ENCODE measurements at places on chromosomes 2 and 18.
A peak's percentile ranks its signal among the peaks of the same experiment; 100 is the strongest.

DNA sequence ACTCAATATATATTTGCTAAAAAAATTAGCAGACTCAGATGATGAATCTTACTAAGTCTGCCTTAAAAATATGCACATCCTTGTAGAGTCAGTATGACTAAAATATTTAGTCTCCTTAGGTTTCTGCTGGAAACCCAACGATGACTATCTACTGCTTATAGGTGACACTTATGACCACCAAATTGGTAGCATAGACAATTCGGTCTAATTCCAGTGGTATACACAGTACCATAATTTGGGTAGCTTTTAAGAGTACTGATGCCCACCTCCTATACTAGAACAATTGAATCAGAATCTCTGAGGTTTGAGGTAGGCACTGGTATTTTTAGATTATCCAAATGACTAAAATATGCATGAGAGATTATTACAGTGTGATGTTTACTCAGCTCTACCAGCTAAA lies 740.8 kb upstream of the ZEB2 start:
- no peak for DNase-seq

DNA sequence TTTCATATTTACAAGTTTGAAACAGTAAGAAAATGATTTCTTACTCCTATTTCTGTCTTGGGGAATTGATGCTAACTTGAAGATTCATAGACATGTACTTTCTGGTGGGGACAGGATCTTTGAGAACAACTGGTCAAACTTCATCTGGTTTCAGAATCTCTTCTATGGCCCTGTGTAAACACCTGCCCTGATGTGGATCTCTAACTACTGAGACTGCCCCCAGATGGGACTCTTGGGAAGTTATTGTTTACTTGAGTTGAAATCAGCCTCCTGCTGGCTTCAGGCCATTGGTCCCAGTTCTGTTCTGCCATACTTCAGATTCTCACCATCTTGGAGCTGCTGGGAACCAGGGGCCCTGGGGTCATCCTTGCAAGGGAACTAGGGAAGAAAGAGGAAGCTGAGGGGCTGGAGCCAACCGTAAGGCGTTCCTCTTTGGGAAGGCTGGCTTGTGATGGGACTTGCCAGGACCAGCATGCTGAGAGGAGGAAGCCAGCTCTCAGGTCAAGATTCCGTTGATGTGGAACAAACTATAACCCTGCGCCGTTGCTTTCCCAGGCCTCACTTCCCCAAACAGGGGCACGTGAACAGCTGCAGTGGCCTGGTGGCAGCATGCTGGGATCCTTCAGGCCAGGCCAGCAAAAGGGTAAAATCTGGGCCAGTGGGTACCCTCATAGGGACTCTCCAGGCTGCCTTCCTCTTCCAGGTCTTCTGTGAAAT lies 135.5 kb upstream of the CXCR4 start:
- no peak for DNase-seq

GRCh38 chr2:176138923-176139660 lies 9.6 kb downstream of the HOXD8 start:
- DNase-seq = no peak

GRCh38 chr2:183950673-183951072 lies 647.7 kb upstream of the ZNF804A start:
- no peak for DNase-seq

- DNase-seq = no peak
Observed at GRCh38 chr18:41482501-41482900, 472.5 kb upstream of the PIK3C3 start.

- DNase-seq = no peak
Observed at GRCh38 chr2:238079874-238080327, 19.1 kb downstream of the SCLY start.

DNA sequence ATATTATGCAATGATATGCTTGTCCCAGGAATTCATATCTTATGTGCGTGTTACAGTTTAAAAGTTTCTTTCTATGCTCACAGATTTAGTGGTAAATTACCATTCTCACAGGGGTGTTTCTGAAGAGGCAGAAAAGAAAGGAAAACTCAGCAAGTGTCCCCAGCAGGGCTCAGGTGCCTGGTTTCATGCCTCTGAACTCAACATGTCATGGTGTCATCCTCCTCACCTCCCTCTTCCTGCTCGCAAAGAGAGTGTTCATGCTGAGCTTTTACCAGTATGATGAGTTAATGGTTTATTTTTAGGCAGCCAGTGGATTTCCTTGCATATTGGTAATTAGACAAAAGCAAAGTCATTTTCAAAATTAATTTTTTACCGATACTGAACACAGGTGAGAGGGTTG lies 492.9 kb upstream of the ZEB2 start:
- no peak for DNase-seq

GRCh38 chr2:201765799-201766198 lies 14.9 kb downstream of the ALS2 start:
- no peak for DNase-seq

DNA sequence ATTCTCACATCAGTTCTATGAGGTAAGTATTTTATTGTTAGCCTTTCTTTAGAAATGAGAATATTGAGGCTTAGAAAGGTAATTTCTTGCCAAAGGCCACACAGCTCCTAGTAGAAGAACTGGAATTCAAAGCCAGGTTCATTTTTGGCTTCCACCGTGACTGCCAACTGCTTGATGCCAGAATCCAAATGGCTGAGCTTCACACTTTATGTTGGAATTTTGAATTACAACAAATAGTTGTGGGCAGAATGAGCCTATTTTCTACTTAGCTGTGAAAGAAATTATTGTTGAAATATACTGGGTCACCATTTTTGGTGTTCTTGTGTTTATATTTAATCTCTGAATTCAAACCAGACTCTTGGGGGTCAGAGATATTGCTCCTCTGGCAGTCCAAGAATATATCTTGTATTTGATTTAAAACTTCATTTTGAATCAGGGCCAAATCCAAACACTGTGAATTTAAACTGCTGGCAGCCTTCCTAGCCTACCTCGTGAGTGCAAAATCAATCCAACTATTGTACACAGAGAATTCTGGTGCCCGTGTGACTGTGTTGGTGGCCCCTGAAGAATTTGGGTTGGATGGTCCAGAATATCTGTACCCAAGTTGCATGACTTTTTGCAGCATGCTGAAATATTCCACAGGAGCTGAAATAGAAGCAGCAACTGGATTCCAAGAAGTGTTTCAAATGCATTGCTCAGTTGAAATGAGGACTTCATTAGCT lies 35.6 kb upstream of the LPIN1 start:
- DNase-seq = no peak

- DNase-seq = no peak
Observed at GRCh38 chr2:103496850-103497249, 735.0 kb downstream of the TMEM182 start.

DNA sequence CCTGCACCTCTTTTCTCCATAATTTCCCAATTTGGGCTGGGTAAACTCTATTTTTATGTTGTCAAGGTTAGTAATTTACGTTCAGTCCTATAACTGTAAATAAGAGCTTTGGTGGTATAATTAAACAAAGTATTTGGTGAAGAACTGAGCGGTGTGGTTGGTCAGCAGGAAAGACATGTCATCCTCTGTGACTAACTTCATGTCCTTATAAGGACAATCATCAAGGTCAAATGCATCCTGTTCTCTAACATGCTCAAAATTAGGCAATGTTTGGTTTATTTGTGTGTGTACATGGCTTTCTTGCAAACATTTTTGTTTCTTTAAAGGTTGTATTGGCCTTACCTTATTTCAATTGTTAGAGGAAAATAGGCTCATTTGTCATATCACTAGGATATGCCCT lies 121.5 kb upstream of the NABP1 start:
- DNase-seq = no peak

DNA sequence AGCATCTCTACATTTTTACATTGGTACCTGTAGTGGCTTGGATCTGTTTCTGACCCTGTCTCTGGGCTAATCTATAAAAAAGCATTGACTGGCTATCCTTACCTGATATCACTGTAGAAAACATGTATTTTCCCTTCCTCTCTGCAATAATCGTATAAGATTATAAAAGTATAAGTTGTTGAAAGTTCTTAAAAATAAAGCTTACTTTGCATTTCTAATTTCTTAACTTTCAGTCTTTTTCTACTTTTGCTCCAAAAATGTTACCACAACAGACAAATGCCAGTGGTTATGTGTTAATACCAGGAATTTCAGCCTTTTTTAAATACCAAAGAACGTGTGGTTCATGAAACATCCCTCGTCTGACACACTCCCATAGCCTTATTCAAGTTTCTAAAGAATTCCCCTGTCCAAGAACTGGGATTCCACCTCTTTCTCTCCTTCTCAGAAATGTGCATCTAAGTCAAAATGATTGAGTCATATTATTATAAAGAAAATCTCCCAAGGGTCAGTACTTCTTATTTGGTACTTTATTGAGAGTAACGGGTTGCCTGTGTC lies 28.5 kb upstream of the ACKR3 start:
- no peak for DNase-seq

- no peak for DNase-seq
Observed at GRCh38 chr2:64831977-64832328, 157.2 kb upstream of the SLC1A4 start.

- peak; percentile 33 for DNase-seq
Observed at GRCh38 chr2:55550368-55551102, 31.0 kb downstream of the CFAP36 start.

DNA sequence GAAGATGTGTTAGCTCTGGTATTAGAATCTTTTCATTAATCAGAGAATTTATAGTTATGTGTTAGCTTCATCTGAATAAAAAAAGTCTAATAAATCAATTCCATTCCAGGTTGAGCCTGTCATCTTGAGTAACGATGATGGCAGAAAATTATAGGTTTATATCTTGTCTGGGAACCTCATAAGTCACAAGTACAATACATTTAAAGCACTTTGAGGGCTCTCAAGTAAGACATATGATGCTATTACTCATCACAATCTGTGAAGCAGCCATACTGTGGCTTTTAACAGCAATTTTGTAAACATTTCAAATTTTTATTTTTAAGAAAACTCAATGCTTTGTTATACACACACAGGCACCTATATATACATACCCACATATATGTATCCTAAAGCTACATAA lies 484.1 kb upstream of the VRK2 start:
- no peak for DNase-seq

- DNase-seq = no peak
Observed at GRCh38 chr2:203918264-203918663, 18.3 kb upstream of the ICOS start.

DNA sequence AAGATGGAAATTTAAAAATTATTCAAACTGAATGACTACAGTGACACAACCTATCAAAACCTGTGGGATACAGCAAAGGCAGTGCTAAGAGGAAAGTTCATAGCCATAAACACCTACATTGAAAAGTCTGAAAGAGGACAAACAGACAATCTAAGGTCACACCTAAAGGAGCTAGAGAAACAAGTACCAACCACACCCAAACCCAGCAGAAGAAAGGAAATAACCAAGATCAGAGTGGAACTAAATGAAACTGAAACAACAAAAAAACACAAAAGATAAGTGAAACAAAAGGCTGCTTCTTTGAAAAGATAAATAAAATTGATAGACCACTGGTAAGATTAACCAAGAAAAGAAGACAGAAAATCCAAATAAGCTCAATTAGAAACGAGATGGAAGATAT lies 247.2 kb upstream of the ZNF804A start:
- no peak for DNase-seq
